ENCODE measurements at places on chromosomes 3 and 15.

- DNase-seq: no peak
Measured at GRCh38 chr15:100863075-100863795, 16.4 kb upstream of the ALDH1A3 start.

- no peak for DNase-seq
Measured at GRCh38 chr3:63595221-63595620, 57.3 kb upstream of the SNTN start.

GRCh38 chr3:33795131-33795530, 3.3 kb upstream of the PDCD6IP start:
- DNase-seq: no peak

DNA sequence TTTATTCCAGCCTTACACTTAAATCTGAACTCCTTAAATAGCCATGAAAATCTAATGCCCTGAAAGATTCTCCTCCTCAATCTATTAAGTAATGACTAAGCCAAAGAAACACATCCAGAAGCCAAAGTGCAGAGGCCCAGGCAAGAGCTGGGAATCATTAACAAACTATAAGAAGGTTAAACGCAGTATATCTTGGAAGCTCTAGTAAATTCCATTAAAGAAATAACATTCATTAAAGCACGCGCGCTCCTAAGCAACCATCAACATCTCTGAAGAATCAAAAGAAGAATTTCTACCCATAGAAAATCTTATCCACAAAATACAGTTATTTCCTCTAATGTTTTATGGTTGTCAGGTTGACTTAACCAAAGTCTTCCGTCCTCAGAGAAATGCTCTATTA, 29.5 kb downstream of the MB21D2 start:
- DNase-seq: no peak

DNA sequence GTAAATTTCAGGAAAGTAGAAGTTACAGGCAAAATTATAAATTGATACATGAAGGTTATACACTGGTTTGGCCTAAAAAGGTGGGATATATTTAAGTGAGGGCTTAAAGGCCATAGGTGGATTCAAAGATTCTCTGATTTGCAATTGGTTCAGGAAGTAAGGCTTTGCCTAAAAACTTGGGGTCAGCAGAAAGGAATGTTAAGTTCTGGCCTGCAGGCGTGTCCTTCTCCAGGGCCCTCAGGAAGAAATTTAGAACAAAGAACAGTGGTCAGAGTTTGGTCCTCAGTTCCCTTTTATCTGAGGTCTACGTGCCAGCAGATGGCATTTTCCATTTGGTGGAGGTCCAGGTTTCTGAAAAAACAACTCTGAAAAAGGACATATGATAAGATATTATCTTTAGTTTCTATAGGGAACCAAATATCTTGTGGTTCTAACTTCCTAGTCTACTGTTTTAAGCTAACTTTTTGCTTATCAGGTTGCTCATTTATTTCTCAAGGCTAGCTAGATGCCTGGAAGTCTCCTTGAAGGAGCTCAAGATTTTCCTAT, 40.5 kb downstream of the SCN11A start:
- no peak for DNase-seq

DNA sequence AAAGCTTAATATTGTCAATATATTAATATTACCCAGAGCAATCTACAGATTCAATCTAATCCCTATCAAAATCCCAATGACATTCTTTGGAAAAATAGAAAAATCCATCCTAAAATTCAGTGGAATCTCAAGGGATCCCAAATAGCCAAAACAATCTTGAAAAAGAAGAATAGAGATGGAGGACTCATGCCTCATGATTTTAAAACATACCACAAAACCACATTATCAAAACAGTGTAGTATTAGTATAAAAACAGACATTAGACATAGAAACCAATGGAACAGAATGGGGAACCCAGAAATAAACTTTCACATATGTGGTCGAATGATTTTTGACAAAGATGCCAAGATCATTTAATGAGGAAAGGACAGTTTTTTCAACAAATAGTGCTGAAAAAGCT, 14.6 kb downstream of the NEK4 start:
- no peak for DNase-seq

DNA sequence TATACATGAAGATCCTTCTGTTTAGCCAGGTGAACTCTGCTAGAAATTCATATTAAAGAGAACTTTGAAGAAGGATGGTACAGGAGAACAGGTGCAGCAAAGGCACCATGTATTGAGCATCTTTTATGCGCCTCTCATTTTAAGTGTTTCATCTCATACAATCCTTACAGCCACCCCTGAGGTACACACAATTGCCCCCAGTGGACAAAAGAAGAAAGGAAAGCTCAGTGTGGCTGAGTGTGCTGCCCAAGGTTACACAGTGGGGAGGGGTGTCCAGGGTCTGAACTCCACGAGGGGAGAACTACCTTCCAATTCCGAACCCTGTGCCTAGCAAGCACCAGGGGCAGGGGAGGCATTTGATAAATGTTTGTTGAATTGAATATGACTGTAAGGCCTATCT, 98.6 kb downstream of the MECOM start:
- no peak for DNase-seq

- peak; percentile 24 for DNase-seq
Measured at GRCh38 chr3:82133070-82133606, 371.7 kb upstream of the GBE1 start.

DNA sequence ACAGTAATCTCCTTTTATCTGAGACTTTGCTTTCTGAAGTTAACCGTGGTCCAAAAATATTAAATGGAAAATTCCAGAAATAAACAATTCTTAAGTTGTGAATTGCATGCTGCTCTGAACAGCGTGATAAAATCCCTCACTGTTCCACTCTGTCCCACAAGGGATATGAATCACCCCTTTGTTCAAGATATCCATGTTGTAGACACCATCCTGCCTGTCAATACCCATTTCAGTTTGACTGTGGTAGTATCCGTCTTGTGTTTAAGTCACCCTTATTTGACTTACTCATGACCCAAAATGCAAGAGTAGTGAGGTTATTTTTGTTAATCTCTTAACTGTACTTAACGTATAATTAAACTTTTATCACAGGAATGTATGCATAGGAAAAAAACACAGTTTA, 435.0 kb downstream of the SHQ1 start:
- peak; percentile 39 for DNase-seq

- no peak for DNase-seq
Measured at GRCh38 chr3:13509059-13509815, 29.1 kb downstream of the HDAC11 start.

GRCh38 chr3:58880182-58880581, 169.6 kb downstream of the CFAP20DC start:
- DNase-seq: peak; percentile 77

- peak; percentile 16 for DNase-seq
Measured at GRCh38 chr3:162302983-162303624, 806.5 kb downstream of the OTOL1 start.

GRCh38 chr3:158167737-158168557, 58.1 kb downstream of the RSRC1 start:
- peak; percentile 95 for DNase-seq

DNA sequence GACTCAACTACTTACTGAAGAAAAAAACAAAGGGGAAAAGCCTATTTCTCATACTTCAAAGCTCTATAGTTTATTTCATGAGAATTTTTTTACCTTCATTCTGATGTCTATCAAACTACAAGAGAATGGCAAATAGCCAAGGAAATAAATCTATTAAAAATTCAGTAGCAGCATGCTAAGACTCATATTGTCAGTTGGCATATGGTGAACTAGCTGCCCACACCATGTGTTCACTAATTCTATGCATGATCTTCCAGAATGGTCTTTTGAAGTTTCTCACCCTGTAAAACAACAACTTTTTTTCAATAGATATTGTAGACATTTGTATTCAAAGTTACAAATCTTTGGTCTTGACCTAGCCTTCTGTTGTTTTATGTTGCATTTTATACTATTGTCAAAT, 386.2 kb downstream of the RSL24D1 start:
- no peak for DNase-seq

- no peak for DNase-seq
Measured at GRCh38 chr3:44223299-44223698, 18.4 kb upstream of the TOPAZ1 start.

DNA sequence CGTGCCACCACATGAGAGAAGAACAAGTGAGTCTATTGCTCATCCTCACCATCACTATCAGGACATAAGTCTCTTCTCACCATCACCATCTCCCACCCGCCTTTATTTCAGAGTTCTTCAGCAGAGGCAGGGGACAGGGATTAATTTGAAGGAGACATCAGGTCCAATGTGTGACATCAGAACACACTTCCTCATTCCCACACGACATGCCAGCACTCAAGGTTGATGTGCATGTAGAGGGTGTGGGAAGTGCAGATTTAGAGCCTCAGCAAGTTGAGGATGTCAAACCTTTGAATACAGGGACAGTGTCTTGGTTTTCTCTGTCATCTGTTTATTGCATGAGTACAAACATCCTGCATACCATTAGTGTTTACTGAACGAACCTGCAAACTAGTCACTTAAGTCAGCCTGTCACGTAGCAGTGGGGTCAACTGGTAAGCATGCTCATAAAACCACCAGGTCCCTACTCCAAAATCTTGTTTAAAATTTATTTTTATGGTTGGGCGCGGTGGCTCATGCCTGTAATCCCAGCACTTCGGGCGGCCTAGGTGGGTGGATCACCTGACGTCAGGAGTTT, 104.4 kb downstream of the MYLK start:
- no peak for DNase-seq

DNA sequence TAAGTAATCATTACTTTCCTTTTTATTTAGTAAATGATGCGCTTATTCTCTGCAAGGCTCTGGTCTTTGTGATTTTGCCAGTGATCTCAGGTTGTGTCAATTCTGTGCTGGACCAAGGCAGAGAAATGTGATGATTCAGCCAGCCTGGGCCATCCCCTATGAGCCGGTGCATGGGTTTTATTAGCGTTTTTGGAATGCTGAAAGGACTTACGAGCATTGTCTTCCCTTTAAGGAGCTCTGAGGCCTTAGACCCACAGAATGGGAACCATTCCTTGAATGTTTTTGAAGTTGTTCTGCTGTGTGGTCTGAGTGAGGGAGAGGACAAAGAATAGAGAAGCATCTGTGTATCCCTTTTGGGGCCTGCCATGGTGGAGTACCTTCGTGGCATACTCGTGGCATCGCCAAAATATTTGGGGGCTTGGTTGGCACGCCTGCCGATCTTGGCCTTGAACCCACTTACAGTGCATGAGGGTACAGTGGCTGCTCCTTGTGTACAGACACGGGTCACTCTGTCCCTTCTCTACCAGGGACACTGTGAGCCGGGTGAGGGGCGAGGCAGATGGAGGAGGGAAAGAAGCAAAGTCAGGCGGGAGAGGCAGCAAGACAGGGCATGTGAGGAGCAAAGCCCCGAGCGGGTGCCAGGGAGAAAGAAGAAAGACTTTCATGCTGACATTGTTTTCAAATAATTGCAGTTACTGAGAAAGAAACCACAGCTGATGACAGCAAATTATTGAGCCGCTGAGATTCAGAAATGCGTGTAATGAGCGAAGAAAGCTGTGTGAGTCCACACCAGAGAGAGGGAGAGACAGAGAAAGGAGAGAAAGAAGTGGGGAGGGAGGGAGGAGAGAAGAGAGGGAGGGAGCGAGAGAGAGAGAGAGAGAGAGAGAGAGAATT, 269.4 kb upstream of the RGMA start:
- no peak for DNase-seq

GRCh38 chr3:190811775-190812480, 50.6 kb downstream of the GMNC start:
- peak; percentile 40 for DNase-seq

DNA sequence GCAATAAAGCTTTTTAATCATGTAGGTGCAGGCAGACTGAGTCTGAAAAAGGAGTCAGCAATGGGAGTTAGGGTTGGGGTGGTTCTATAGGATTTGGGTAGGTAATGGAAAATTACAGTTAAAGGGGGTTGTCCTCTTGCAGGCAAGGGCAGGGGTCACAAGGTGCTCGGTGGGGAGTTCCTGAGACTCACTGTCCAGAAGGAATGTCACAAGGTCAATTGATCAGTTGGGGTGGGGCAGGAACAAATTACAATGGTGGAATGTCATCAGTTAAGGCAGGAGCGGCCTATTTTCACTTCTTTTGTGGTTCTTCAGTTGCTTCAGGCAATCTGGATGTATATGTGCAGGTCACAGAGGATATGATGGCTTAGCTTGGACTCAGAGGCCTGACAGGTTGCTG, 13.9 kb downstream of the CCR5AS start:
- DNase-seq: no peak

- DNase-seq: no peak
Measured at GRCh38 chr15:63880744-63881143, 47.0 kb upstream of the HERC1 start.

DNA sequence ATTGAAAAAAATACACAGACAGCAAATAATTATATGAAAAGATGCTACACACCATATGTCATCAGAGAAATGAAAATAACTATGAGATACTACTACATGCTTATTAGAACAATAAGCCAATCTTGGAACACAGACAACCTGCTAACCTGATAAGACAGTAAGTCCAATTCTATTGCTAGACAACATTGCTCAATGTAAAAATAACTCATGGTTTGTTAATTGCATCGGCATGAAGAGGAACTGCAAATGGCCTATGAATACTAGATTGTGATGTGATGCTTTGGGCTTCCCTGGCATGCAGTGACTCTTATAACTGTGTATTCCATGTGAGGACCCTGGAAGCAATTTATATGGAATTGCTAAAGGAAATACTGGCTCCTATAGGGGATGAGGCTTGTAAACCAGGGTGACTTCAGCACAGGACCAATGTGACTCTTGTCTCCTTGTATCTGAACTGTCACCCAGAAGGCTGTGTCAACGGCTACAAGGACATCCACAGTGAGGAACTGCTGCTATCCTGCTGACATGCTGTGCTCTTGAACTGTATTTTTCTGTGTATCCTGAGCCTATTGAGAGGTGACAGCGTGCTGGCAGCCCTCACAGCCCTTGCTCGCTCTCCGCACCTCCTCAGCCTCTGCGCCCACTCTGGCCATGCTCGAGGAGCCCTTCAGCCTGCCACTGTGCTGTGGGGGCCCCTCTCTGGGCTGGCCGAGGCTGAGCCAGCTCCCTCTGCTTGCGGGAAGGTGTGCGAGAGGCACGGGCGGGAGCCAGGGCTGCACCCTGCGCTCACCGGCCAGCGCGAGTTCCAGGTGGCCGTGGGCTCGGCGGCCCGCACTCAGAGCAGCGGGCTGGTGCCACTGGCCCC, 385.7 kb downstream of the CNTN4 start:
- no peak for DNase-seq

DNA sequence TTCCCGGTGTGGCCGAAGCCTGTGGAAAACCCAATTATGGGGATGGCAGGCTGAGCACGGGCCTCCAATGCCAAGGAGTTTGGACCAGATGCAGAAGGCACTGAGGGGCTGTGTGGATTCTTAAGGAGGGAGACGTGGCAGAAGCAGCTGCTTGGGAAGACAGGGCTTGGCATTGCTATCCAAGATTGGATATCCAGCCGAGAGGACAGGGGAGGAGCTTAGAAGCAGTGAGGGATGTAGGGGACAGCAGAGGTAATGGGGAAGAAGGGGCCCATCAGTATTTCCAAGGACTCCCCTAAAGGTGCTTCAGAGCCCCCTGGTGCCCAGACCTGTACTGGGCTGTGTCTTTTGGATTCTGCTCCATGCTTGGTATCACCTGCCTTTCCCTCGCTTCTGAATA, 112.8 kb upstream of the TLE3 start:
- DNase-seq: no peak

Measured in mammary epithelial cell (primary cell).